ENCODE measurements at places on chromosomes 5 and 9.

DNA sequence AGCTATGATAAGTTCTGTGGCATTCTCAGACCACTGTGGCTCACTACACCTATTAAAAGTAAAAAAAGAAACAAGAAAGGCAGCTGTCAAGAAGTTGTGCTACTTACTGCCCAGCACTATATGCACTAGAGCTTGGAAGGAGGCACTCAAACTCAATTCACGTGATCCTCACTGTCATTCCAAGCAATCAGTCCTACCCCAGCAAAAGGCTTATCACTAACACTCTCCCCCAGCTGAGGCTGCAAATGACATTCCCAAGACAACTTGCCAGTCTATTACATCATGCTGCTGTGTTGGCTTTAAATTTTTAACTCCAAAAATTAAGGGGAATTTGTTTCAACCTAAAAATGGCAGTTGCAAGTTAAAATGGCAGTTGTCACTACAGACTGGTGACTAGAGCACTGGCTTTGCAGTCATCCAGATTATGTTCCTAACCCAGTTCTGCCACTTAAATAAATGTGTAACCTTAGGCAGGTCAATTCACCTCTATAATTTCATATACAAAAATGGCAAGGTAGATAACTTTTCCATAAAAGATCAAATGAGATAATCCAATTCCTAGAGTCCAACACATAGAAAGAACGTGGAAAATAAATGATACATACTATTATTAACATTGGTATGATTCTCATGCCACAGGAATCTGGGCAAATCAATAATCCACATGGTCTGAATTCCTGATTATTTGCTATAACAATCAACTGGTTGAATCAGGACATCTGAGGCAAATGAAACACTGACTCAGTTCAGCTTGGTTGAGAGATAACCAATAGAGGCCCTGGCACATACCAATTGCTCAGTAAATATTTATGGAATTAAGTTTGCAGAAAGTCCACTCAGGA lies 52.4 kb downstream of the FBXW11 start:
- DNase-seq = no peak

DNA sequence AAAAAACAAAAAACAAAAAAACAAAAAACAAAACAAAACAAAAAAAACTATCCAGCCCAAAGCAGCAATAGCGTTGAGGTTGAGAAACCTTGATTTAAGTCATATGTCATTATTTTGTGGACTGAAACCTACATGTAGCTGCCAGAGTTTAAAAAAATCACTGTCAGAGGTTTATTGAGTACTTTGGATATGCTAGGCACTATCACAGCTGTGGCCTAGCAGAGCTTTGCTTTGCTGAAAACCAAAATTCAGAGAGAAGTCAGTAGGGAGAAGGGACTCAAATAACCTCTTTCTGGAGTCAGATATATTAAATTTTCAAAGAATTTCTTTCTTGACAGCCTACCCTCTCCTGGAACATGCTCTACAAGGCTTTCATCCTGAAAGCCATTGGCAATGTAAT lies 151.5 kb downstream of the TARS1 start:
- DNase-seq = no peak

DNA sequence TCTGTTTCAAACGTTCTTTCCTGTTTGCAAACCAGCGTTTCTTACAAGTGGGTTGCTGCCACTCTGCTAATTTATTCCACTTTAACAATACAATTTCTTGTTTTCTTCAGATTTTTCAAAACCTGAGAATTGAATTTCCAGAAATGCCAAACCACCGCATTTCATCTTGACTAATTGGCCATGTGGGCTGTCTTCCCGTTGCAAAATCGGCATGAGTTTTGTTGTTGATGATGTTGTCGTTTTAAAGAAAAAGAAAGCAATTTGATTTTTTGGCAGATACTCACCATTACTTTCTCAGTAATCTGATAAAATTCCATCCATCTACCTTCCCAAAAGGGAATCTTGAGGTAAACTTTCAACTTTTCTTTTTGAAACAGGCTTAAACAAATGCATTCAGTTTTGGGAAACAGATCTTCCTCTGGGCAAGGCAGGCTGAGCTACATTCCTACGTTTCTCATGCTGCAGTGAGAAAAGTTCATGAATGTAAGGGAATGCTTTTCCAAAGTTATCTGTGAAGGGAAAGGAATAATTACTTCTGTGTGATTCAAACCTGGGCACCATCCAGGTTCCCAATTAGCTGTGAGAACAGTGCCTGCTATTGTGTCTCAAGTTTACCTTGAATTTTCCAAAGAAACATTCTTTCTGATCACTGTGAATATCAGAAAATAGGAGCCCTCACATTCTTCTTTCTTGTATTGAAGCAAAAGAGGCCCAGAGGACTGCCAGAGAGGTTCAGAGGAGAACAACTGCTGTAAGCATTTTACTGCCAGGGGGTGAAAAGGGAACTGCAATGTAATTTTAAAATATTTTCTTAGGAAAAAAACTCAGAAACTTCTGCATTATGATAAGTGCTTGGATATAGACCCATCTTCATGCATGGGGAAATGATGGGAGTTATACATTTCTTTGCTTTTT lies 100.7 kb upstream of the TUT7 start:
- no peak for DNase-seq

DNA sequence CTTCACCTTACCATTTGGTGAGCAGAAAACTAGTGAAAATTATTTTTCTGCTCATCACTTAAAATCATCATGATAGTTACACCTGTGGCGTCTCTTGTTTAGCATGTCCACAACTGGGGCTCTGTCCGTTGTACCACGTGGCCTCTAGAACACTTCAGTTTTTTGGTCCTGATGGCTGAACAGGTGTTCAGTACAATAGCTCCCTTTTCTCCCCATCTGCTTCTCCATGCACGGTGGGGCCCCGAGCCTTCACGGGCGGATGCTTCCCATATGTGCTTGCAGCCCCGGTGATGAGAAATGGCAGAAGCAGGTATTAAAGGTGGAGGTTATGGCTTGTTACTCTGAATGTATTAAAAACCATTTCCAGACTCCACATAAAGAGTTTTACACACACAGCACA lies 304.1 kb downstream of the CWC27 start:
- no peak for DNase-seq

DNA sequence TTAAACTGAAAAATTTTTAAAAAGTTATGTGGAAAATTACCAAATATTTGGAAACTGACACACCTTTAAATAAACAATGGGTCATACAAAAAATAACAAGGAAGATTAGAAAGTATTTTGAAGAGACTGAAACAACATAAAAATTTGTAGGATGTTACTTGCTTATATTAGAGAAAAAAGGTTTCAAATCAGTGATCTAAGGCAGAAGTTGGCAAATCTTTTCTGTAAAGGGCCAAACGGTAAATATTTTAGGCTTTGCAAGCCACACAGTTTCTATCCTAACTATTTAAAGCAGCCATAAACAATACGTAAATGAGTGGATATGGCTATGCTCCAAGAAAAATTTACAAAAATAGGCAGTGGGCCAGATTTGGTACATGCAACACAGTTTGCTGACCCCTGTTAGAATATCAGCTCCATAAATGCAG lies 81.3 kb downstream of the OXCT1 start:
- peak; percentile 23 for DNase-seq

DNA sequence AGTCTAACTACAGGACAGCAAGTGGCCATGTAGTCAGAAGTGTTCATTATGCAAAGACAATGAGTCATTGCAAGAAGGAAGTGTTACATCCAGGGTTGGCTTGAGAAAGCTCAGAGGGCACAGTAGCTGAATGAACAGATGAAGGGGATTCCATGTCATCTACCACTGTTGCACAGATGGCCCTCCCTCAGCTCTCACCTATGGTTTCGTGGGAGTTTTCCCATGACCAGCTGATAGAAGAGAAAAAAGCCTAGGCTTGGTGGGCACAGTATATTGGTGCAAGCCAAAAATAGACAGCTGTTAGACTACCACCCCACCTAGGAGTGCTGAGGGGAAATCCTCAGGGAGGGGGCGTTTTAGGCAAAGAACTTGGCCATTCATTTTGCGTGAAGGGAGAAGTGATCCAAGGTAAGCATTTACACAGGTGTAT lies 217.0 kb downstream of the DMRT2 start:
- DNase-seq = peak; percentile 67

DNA sequence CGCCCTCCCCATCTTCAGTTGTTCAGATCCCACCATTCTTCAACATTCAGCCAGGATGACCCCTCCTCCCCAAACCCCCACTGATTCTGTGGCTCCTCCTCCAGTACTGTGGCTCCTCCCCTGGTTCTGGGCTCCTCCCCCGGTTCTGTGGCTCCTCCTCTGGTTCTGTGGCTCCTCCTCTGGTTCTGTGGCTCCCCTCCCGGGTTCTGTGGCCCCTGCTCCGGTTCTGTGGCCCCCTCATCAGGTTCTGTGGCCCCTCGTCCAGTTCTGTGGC lies 32.8 kb downstream of the C5orf15 start:
- DNase-seq = no peak

GRCh38 chr9:137772281-137772873 lies 105.2 kb upstream of the CACNA1B start:
- no peak for DNase-seq

DNA sequence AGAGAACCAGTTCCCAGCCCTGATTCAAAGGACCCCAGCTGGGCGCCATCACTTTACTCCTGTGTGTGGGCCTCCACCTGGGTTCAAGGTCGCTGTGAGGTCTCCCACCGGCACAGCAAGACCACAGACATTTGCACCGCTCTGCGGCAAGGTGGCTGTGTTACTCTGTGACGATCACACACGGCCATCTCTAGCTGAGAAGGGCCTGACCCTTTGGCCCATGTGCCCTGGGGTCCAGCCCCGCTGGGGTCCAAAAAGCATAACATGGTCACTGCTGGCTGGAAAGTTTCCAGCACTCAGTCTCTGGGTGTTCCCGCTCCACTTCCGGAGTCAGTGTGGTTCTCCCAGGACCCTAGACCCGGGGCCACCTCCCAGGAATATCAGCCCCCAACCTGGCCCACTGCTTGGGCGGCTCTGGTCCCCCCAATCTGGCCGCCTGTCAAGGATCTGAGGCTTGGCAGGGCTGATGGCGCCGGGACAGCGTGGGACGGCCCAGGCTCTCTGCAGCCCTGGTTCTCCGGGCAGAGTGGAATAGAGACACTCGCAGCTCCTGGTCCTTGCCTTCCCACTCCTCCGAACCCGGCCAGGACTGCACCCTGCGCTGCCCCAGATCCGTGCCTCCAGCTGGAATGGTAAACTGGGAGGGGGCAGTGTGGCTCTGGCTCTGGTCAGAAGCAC lies 3.9 kb upstream of the LMX1B start:
- DNase-seq = no peak

DNA sequence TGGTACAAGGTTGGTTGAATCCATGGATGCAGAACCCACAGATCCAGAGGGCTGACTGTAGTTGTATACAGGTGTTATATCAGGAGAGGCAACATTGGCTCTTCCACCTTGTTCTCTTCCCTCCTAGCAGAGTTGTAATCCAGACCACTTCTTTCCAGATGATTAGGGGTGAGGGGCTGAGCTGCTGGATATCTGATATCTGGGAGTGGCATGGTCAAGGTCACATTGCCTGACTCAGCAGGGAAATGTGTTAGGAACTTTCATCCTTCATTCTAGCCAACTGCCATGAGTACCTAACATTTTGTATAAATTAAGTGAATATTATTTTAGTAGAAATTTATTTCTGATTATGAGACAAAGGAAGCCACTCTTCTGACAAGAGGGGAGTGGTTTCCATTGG lies 7.3 kb downstream of the DAPK1 start:
- no peak for DNase-seq

GRCh38 chr9:34687276-34688030 lies 3.6 kb downstream of the CCL19 start:
- no peak for DNase-seq

DNA sequence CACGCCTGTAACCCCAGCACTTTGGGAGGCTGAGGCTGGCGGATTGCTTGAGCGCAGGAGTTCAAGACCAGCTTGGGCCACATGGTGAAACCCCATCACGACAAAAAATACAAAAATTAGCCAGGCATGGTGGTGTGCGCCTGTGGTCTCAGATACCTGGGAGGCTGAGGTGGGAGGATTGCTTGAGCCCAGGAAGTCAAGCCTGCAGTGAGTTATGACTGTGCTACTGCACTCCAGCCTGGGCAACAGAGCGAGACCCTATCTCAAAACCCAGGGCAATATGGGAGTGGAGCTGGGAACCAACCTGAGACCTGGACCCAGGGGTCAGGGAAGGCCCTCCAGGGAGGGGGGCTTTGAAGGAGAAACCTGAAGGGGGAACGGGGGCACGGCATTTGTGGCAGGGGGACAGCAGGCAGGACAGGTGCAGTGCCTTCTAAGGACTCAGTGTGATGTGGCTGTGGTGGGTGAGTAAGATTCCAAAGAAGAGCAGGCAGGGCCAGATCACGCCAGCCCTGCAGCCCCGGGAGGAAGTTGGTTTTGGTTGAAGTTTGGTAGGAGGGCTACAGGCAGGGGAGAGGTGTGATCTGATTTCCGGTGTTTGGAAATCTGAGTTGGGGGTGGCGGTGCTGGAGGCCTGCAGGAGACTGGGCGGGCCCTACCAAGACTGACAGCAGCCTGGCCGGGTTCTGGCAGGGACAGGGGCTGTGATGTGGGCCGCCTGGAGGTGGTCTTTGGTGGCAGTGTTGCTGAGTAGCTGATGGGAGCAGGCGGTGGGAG lies 46.2 kb downstream of the NTNG2 start:
- no peak for DNase-seq

DNA sequence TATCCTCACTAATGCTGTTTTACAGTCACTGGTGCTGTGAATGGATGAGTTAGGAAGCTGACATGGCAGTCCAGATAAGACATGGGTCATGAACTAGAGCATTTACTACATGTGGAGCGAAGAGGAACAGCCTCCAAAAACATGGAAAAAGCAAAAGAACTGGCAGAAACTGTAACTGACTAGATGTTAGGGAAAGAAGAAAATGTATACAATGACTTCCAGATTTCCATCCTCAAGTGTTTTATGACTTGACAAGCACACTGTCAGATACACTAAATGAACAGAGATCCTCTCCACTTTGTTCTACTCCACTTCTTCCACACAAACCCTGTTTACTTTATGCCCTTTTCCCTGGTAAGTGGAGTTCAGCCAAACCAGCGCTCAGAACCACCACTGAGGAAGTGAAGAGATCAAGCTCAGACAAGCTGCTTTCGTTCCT lies 11.5 kb downstream of the HMGCS1 start:
- DNase-seq = no peak

Measured in HT1080 (cell line).